ENCODE measurements at places on chromosomes 1 and 21.

- no peak for DNase-seq
Measured at GRCh38 chr1:92479587-92479986, 7.1 kb downstream of the GFI1 start.

GRCh38 chr21:38491536-38491935 lies 6.7 kb downstream of the ERG start:
- no peak for DNase-seq

DNA sequence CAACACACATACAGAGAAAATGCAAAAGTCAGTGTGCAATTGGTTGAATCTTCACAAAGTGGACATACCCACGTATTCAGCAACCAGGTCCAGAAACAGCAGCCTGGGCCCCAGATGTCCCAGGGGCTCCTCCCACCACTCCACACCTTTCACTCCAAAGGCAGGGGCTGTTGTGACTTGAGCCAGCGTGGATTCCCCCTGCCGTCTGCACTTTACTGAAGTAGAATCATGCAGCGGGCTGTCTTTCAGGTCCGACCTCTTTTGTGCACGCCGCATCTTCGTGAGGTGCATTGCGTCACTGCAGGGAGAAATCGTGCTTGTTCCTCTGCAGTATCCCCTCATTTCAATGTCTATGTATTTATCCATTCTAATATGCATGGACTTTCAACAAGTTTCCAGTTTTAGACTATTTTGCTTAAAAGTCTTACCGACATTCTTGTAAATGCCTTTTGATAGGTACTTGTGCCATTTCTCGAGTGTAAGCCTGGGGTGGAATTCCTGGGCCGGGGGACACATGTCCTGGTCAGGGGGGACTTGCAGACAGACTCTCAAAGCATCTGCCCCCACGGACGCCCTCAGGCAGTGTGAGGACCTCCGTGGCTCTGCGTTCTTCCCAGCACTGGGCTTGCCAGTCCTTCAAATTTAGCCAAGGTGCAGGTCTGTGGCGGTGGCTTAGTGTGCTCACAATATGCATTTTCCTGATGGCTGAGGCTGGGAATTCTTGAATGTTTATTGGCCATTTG lies 29.3 kb upstream of the ACTRT2 start:
- no peak for DNase-seq

- DNase-seq: no peak
Measured at GRCh38 chr1:3391711-3392110, 62.8 kb upstream of the ARHGEF16 start.

DNA sequence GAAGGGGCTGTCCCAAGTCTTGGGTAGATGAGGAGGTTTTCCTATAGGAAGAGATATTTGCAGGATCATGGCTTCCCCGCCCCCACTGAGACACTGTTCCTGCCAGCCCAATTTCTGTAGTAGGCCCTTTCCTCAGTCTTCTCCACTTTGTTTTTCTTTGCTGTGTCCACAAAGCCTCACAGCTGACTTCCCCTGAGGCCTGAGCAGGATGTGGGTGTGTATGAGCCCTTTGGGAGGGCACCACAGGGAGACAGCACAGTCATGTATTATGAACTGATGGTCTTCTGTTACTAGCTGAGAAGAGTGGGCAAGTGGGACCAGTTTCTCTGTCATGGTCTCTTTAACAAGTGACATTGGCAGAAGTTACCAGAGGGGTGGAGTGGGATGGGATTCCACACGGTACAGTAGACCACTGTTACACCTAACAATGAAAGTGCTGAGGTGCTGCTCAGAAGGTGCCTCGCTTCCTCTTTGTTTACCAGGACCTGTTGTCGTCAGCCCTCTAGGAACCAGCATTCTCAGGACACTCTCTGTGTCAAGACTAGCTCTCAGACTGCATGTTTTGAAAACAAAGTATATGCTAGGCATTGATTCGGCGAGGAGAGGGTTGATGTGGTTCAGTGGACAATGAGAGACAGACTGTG lies 253.8 kb upstream of the HOOK1 start:
- DNase-seq: no peak

DNA sequence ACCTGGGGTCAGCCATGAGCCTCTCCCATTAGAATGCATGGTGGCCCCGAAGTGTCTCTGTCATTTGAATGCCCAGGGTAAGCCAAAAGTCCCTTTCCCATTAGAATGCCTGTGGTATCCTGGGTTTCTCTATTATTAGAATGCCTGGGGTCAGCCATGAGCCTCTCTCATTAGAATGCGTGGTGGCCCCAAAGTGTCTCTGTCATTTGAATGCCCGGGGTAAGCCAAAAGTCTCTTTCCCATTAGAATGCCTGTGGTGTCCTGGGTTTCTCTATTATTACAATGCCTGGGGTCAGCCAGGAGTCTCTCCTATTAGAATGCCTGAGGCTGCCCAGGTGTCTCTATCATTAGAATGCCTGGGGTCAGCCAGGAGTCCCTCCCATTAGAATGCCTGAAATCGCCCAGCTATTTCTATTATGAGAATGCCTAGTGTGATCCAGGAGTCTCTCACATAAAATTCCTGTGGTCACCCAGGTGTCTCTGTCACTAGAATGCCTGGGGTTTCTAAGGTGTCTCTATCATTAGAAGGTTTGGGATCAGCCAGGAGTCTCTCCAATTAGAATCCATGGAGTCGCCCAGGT lies 65.5 kb downstream of the RNF187 start:
- no peak for DNase-seq

DNA sequence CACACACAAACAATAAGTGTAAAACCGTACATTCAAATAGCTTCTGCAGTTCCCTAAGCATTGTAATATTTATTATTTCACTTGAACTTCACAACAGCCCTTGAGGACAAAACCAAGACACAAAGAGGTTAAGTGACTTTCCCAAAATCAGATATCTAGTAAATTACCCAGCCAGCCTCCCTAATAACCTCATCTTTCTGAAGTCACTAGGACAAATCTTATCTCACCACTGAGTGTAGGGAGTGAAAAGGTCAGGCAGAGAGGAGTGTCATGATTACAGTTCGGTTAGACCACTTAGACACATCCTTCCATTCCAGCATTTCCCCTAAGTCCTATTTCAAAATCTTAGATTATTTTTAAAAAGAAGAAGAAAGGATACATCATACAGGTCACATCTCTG lies 377.3 kb upstream of the NFIA start:
- DNase-seq: no peak

- peak; percentile 32 for DNase-seq
Measured at GRCh38 chr1:32023351-32023750, 9.7 kb downstream of the KHDRBS1 start.

- no peak for DNase-seq
Measured at GRCh38 chr1:224160171-224160682, 22.8 kb upstream of the DEGS1 start.

- DNase-seq: no peak
Measured at GRCh38 chr1:45381243-45381642, 41.0 kb upstream of the MUTYH start.

DNA sequence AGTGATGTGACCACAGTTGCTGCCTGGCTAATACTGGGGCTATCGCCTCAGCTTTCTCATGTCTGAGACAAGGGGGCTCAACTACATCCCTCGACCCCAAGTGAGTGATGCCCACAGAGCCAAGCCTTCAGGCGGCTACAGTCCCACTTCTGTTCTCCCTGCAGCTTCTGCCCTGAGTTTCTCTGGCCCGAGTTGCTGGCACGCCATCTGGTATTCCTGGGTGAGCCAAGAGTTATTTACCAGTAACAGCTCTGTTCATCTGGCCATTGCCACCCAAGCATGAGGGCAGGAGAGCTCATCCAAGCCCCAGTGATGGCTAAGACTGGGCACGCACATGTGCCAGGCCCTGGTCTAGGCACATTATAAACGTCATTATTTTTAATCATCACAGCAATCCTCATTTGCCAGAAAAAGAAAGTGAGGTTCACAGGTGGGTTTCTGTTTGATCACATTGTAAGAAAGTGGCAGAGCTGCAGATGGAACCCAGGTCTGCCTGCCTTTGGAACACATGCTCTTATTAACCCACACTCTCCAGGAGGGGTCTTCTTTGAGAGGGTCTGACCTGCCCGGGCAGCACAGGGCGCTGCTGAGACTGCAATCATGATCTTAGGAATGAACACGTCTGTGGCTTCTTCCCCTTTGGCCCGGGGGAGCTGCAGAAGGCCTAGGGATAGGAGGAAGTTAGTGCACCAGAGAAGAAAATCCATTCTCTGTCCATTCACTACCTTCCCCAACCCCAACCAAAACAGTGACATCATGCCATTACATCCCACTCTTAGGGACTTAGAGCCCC lies 27.5 kb downstream of the KCND3 start:
- DNase-seq: no peak

DNA sequence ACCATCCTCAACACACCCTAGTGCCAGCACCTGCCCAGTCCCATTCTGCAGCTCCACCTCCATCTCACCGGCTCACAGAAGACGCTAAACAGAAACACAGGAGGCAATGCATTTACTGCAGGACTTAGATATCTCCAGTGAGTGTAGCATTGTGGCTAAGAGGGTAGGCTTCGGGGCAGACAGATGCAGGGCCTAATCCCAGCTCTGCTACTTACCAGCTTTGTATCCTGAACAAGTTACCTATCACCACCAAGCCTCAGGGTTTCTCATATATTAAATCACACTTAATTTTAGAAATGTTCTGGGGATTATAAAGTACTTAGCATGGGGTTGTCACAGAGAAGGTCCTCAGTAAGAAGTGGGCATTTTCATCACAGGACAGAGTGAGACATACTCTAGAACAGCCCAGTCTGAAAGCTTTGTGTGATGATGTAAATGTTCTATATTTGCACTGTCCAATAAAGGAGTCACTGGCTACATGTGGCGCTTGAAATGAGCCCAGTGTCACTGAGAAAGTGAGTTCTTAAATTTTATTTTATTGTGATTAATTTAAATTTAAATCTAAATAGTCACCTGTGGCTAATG lies 149.3 kb upstream of the C8B start:
- no peak for DNase-seq

DNA sequence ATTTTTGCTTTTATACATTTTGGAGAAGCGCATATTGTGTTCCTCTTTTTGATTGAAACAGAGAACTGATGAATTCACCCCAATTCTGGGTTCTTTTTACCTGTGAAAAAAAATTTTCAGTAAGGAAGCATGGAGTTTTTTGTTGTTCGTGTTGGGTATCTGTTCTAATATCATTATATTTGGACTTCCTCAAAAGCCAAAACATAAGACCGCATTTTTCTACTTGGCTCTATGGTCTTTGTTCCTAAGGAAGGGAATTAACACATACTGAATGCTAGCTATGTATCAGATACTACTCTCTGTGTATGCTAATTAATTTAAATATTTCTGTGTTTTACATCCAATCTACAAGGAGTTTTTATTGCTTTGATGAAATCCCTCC lies 12.9 kb downstream of the EPB41 start:
- no peak for DNase-seq

- DNase-seq: peak; percentile 2
Measured at GRCh38 chr21:21813289-21813688, 815.1 kb downstream of the NCAM2 start.

DNA sequence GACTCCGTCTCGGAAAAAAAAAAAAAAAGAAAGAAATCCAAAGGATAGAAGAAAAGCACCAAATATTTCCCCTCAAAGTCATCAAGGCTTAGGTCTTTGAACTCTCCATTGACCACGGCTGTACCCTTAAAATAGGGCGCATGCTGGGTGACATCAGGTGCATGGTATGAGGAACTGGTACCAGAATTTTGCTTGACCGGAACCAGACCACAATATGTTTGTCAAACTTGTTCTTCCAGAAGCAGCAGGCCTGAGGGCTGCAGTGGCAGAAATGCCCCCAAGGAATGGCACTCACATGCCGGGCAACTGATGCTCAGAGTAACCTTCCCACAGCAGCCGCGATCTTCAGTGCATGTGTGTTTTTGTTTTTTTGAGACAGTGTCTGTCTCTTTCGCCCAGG lies 21.0 kb downstream of the RCC1 start:
- DNase-seq: no peak

- DNase-seq: no peak
Measured at GRCh38 chr21:34979383-34979782, 69.7 kb downstream of the RUNX1 start.

GRCh38 chr1:62391369-62391971 lies 45.4 kb upstream of the USP1 start:
- DNase-seq: peak; percentile 4

DNA sequence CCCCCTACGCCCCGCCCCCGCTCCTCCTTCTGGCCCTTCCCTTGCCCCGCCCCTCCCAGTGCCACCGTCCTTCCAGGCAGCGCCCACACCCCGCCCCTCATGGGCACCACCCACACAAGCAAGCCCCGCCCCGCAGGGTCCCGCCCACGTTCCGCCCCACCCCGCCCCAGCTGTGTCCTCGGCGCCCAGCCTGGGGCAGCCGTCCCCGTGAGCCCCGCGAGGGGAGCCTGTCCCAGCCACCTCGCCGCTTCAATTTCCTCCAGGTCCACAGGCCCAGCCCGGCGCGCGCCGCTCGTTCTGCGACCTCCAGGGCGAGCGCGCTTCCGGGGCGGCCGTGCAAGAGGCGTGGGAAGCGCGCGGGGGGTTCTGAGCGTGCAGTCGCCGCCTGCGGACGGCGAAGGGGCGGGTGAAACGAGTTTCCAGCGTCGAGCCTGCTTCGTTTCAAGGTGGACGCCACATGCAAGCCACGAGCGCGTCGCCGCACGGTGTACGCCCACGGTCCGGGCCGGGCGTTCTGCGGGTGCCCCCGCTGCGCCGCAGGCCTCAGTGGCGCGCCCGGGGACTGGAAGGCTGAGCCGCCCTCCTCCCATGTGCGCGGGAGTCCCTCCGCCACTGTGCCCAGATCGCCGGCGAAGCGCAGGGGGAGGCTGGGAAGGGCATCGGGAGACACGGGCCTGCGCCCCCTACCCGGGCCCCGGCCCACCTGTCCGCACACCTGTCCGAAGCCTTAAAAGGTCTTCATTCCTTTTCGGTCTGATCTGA lies 10.8 kb upstream of the FAAP20 start:
- DNase-seq: peak; percentile 94

DNA sequence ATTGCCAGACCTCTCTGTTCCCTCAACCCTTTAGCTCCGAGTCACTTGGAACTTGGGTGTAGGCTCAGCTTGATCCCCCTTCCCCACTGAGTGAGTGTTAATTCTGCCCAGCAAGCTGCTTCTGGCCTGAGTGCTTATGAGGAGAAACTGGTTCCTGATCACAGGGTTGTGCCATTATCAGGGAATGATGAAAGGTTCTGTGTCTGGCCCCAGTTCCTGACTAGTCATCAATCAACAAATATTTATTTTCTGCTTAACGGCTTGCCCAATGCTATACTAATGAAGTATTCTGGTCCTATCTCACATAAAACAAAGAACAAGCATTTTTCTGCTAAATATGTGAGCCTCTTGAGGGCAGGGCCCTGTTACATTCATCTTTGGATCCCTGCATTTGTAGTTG lies 20.8 kb downstream of the CC2D1B start:
- no peak for DNase-seq

GRCh38 chr1:172212124-172212523 lies 208.4 kb upstream of the C1orf105 start:
- no peak for DNase-seq

DNA sequence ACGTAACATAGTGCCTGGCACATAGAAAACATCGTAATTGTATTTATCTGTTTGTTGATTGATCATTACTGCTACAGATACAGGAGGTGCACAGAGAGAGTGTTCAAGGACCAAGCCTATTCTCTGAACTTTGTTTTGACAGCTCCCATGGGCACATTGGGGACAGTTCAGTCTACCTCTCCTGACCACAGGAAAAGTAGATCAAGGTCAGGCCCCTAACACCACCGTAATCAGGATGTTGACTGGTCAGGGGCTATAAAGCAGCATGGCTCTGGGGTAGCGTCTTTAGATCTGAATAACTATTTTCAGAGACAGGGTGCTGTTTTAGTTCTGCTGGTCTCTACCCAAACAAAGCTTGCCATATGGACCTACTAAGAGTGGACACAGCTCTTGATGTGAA lies 223.1 kb upstream of the IRF2BP2 start:
- no peak for DNase-seq

GRCh38 chr1:236287757-236288619 lies 6.2 kb upstream of the ERO1B start:
- no peak for DNase-seq
